ENCODE measurements at places on chromosomes 12 and 14. TPM values are rescaled to one million over a fixed set of nuclear protein-coding genes. Genes with fewer than 3 reads are reported as not detected.

The POTEG gene
- total RNA-seq: not detected

The SLC39A5 gene
- 0.52 TPM for total RNA-seq

The CLEC6A gene
- not detected for total RNA-seq

The ASIC1 gene
- 25.4 TPM for total RNA-seq

- no peak for DNase-seq
- no peaks in the 10 kb centered on the region for H3K4me1 ChIP-seq
- peaks cover 6% of the 10 kb centered on the region for H3K27me3 ChIP-seq
- H3K4me3 ChIP-seq: no peak overlapping the region
- no peaks in the 10 kb centered on the region for H3K36me3 ChIP-seq
These were observed 9.8 kb downstream of the CCER1 start for GRCh38 chr12:90945070-90945649.

- no peaks in the 10 kb centered on the region for H3K27me3 ChIP-seq
- peaks cover 53% of the 10 kb centered on the region for H3K36me3 ChIP-seq
- peaks cover 3% of the 10 kb centered on the region for H3K4me1 ChIP-seq
- no peak for DNase-seq
- no peak overlapping the region for H3K4me3 ChIP-seq
These were observed 15.5 kb downstream of the EID3 start for GRCh38 chr12:104319028-104319427.

DNA sequence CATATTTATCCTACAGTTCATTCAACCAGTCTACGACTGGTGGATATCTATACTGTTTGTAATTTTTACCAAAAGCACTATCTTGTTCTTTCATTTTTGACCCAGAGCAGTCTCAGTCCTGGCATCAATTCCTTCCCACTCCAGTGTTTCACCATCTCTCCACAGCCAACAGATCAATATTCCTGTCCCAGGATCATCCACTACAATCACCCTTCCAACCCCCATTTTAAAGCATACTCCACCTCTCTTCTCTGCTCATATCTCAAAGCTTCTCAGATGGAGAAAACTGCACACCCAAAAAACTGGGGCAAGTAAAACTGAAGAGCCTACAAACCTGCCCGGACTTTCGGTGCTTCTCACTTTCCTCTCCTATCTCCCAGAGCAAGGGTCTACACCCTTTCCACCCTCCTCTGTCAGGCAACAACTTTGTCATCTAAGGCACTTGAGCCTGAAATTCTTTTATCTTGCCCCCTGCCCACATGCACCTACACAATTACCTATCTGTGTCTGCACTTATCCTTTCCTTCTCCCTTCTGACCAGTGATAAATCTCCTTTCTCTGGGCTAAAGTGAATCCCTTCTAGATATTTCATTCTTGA lies 4.1 kb upstream of the PIP4K2C start:
- no peaks in the 10 kb centered on the region for H3K27me3 ChIP-seq
- peaks cover 16% of the 10 kb centered on the region for H3K4me1 ChIP-seq
- no peaks in the 10 kb centered on the region for H3K36me3 ChIP-seq
- no peak overlapping the region for H3K27ac ChIP-seq
- no peak overlapping the region for H3K4me3 ChIP-seq

GRCh38 chr14:90293766-90294730 lies 37.7 kb downstream of the NRDE2 start:
- no peaks in the 10 kb centered on the region for H3K4me1 ChIP-seq
- H3K27me3 ChIP-seq: no peaks in the 10 kb centered on the region
- H3K4me3 ChIP-seq: no peak overlapping the region
- H3K27ac ChIP-seq: no peak overlapping the region

DNA sequence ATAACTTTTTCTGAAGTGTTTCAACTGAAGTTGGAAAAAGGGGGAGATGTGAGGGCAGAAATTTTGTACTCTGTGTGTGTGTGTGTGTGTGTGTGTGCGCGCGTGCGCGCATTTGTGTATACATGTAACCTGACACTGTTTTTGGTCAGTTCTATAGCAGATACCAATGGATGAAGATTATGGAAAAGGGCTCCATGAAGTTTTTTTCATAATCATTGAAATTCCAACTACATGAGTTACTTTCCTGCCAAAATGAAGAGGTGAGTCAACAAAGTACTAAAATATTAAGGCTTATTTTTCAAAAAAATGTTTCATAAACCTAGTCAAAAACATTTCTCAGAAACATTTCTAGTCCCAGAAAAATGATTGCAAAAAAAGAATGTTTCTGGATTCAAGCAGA lies 25.7 kb upstream of the CERS5 start:
- DNase-seq: no peak
- H3K4me3 ChIP-seq: no peak overlapping the region
- peaks cover 10% of the 10 kb centered on the region for H3K36me3 ChIP-seq
